Purkinje cell (primary cell): ENCODE measurements at places on chromosomes 5 and 9. TPM values are rescaled to one million over a fixed set of nuclear protein-coding genes. Genes with fewer than 3 reads are reported as not detected.

The WDR5 gene
- polyA plus RNA-seq = 1.7 TPM in 2 replicates

The PCDHB15 gene
- polyA plus RNA-seq = 28.7 and 30.0 TPM in 2 replicates

The LTC4S gene
- not detected in 2 replicates for polyA plus RNA-seq

The TMOD1 gene
- 8.3 and 15.1 TPM in 2 replicates for polyA plus RNA-seq

The TRIM14 gene
- polyA plus RNA-seq = 0.29 and 0.32 TPM in 2 replicates

The PPIC gene
- polyA plus RNA-seq = 17.1 and 19.9 TPM in 2 replicates

The SLC45A2 gene
- 1.8 TPM in 1 of 2 replicates, not detected in the other for polyA plus RNA-seq

The CD72 gene
- not detected in 2 replicates for polyA plus RNA-seq

The HAVCR1 gene
- polyA plus RNA-seq = not detected in 2 replicates

The PDE8B gene
- 11.7 and 21.6 TPM in 2 replicates for polyA plus RNA-seq

The GPX3 gene
- 2.3 and 6.8 TPM in 2 replicates for polyA plus RNA-seq

The CAMK2A gene
- 6.8 and 39.5 TPM in 2 replicates for polyA plus RNA-seq

The TEX48 gene
- not detected in 2 replicates for polyA plus RNA-seq

The SLC27A6 gene
- 5.2 and 7.9 TPM in 2 replicates for polyA plus RNA-seq

The TAF1L gene
- not detected in 2 replicates for polyA plus RNA-seq

The ZMYND19 gene
- 5.3 and 7.3 TPM in 2 replicates for polyA plus RNA-seq

The SOX30 gene
- polyA plus RNA-seq = 0.95 TPM in 1 of 2 replicates, not detected in the other

The SLIT3 gene
- polyA plus RNA-seq = 8.7 and 11.9 TPM in 2 replicates

The CACNA1B gene
- 0.41 and 1.9 TPM in 2 replicates for polyA plus RNA-seq

The FST gene
- polyA plus RNA-seq = not detected in 2 replicates

The CEP72 gene
- 1.7 TPM in 2 replicates for polyA plus RNA-seq

The APBA1 gene
- 6.8 and 9.0 TPM in 2 replicates for polyA plus RNA-seq

The SPOCK1 gene
- 98.6 and 103 TPM in 2 replicates for polyA plus RNA-seq

The ADAMTS19 gene
- polyA plus RNA-seq = 0.53 and 0.98 TPM in 2 replicates

The IGFBPL1 gene
- 1.3 TPM in 1 of 2 replicates, not detected in the other for polyA plus RNA-seq

The CMBL gene
- 16.3 and 16.6 TPM in 2 replicates for polyA plus RNA-seq
